ENCODE measurements at places on chromosomes 6 and 20. TPM values are rescaled to one million over a fixed set of nuclear protein-coding genes. Genes with fewer than 3 reads are reported as not detected.

The OR2H2 gene
- total RNA-seq: not detected

- DNase-seq: no peak
Measured at GRCh38 chr6:38183856-38184584, 364.5 kb downstream of the ZFAND3 start.

DNA sequence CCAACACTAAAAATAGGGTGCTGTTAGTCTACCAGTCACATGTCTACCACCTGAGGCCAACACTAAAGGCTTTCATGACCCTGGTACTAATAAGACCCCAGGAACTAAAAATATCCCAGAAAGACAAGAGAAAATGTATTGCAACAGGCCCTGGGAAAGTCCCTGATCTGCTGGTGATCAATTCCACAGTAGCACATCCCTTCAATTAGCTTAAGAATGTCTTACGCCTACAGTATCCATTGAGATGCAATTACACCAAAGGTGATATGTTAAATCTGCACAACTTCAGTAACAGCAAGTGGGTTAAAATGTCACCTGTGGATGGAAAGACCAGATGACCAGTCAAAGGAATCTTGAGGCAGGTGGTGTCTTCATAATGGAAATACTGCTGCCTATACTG, 3.1 kb downstream of the SEMG1 start:
- no peak for DNase-seq

- no peak for DNase-seq
Measured at GRCh38 chr20:12925210-12925755, 83.5 kb upstream of the SPTLC3 start.

The B3GALT4 gene
- 15.0 TPM for total RNA-seq

DNA sequence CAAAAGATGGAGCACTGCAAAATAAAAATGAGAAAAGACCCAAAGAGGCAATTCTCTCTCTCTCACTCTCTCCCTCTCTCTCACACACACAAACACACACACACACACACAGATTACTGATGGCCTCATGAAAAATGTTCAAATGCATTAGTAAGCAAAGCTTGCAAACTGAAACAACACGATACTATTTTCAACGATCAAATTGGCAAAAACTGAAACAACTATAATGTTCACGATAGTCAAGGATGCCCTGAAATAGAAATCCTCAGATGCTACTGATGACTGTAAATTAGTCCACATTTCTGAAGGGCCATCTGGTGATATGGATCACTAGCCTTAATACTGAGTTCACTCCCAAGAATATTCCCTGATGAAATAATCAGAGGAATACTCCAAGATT, 100.8 kb downstream of the TRERF1 start:
- no peak for DNase-seq

GRCh38 chr20:17674722-17675518, 7.1 kb downstream of the RRBP1 start:
- DNase-seq: no peak

DNA sequence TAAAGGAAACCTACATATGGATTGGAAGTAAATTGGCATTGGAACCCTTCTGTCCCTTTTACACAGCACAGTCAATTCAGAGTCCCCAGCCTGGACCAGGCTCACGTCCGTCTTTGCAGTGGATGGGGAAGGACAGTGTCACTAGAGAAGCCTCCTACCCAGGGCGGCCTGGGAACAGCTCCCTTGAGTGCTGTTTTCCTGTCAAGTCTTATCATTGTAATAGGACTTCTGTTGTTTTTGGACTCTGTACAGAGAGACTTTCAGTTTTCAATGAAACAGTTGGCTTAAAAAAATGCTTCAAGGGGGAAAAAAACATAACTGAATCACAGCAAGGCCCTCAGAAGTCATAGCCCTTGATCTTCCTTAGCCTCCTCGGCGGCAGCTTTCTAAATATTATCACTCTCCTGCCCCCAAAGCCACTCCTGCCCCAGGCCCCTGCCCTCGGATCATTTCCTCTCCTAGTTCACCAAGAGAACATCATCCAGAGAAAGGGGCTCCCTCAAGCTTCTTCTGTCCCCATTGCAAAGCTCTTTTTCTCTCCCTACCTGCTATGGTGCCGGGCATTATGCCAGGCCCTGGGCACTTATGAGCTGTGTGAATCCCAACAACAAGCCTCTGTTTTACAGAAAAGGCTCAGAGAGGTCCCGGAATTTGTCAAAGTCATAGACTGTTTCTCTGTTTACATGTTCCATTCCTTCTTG, 37.8 kb upstream of the CNKSR3 start:
- DNase-seq: no peak

DNA sequence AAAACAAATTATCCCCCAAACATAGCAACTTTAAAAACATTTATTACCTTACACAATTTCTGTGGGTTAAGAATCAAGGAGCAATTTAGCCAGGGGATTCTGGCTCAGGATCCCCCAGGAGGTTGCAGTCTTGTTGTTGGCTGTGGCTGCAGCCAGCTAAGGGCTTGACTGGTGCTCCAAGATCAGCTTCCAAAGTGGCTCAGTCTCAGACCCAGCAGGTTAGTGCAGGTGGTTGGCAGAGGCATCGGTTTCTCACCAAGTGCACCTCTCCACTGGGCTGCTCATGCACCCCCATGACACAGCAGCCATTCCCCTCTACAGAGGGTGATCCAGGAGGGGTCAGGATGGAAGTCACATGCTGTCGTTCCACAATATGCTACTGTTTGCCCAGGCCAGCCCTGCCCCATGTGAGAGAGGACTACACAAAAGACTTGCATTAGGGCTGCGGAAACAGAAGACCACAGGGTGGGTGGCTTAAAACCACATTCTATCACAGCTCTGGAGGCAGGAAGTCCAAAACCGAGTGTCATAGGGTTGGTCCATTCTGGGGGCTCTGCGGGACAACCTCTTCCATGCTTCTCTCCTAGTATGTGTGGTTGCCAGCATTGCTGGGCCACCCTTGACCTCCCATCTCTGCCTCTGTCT, 125.8 kb downstream of the C6orf118 start:
- DNase-seq: no peak

GRCh38 chr20:45833030-45833882, at the start of gene SNX21:
SNX21 (plus strand) TSS chr20:45833799; CDS start chr20:45833920, 121 bp downstream.
- peak; percentile 97 for DNase-seq

The B3GAT2 gene
- not detected for total RNA-seq

The CAGE1 gene
- total RNA-seq: not detected

DNA sequence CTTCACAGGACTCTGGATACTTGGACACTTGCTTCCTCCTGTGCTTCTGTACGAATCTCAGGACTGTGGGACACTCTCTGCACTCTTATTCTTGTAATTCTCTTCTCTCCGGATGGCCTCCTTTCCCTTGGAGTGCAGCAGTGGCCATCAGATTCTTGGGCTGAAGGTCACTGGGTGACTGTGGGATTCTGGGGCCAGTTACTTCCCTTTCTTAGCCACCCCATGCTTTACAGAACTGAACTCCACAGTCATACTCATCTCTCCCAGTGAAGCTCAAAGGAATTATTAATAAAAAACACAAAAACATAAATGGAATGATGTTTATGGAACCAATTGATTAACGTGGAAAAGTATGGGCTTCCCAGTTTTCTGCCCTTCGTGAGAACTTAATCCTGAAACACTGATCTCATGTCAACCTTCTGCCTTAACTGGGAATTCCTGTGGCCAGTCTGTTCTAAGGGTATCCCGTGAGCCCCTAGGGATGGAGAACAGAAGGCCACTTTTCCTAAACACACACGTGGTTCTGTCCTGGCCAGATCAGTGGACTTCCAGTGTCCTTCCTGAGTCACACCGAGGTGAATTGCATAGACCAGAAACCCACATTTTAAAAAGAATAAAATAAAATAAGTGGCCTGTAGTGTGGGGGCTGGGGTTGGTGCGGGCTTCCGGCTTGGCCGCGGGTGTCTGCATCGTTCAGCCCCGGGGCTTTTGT, 23.6 kb upstream of the HLA-E start:
- DNase-seq: no peak

DNA sequence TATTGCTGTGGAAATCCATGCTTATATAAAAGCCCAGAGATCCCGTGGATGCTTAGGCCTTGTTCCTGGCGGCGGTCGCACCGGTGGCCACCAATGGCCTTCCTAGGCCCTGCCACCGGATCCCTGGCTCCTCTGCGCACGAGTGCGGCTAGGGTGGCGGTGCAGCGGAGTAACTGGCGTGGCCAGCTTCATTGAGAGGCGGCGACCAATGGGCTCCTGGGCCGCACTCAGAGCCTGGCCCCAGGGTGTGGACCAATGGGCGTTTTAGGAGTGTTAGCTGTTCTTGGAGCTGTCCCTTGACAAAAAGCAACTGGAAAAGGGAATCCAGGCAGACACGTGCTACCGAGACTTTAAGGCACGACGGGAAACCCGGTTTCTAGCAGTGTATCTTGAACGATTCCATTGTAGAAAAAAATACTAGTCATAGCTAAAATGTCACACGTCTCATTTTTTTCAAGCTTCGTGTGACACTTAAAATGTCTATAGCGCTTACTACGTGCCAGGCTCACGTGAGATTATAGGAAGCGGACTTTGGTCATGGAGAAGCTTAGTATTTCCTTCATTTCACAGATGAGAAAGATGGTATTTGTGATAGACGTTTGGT, 1.7 kb downstream of the AMD1 start:
- peak; percentile 96 for DNase-seq

The TFAP2D gene
- not detected for total RNA-seq

GRCh38 chr6:91730710-91731109, 1143.8 kb upstream of the MAP3K7 start:
- no peak for DNase-seq

The VSTM2L gene
- total RNA-seq: 2.5 TPM

DNA sequence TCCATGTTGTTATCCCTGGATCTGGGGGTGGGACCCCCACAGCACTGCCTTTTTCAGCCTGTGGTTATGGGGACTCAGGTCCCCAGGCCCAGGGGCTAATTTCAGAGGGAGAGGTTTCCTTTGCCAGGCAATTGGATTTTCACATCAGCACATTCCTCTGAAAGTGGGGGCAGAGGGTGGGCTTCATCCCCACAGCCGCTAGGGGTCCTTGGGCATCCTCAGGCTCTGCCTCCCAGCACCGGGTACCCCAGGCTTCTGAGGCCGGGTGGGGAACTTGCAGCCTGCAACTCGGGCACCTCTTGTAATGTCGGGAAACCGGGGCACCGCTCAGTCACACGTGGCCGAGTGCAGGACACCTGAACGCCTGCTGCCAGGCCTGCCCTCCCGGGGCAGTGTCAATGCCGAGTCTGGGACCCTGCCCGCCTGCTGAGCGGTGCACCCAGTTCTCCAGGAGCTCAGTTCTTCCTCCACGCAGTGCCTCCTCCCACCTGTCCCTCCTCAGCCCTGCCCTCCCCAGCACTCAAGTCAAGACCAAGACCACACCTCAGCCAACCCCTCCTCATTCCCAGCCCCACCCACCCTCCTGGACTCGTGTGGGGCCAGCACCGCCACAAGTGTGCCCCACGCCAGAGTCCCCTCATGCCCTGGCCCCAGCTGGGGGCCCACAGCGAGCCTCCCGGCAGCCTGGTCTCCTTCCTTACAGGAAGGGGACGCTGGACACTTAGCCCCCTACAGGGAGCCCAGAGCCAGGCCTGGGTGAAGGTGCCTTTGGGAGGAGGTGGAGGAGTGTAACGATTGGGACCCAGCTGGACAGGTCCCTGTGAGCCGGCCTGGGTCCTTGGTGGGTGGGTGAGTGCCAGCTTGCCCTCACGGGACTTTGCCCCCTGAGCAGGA, 8.8 kb upstream of the CHRNA4 start:
- DNase-seq: no peak

GRCh38 chr6:42511803-42512422, 51.9 kb upstream of the UBR2 start:
- DNase-seq: no peak

- DNase-seq: no peak
Measured at GRCh38 chr6:142189057-142189456, 42.0 kb downstream of the VTA1 start.

All from sigmoid colon (tissue), 7 donors.